ENCODE measurements at places on chromosomes 2 and 18.

DNA sequence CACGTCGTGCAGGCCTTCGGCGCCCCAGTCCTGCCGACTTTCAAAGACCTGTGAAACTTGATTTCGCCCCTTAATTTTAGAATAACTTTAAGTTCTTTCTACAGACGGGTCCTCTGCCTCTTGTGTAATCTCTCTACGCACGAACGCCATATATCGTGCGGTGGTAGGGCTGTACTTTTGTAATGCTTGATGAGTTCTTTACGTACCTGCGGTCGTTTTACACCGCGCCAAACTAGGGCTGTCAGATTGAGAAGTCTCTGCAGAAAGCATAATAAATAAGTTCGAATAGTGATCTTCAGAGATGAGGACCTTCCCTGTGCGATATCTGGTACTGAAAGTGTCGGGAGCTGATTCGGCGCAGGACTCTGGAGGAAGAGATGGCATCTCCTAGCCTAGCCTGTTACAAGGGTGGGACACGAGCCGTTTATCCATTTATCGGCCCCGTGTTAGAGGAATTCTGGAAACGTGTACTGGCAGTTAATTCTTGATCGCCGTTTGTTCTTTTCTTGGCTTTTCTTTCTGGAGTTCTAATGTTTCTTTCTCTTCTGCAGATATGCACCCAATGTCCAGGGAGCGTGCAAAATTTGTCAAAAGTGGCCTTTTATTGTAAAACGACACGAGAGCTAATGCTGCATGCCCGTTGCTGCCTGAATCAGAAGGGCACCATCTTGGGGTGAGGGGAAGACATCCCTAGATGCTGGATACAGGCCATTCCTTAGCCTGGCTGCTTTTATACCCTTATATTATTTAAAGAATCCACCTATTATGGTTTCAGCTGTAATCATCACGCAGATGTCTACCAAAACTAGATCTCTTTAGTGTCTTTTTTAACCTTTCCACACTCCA is 781 bp upstream of the SLC5A6 start:
- DNase-seq = peak; percentile 57

DNA sequence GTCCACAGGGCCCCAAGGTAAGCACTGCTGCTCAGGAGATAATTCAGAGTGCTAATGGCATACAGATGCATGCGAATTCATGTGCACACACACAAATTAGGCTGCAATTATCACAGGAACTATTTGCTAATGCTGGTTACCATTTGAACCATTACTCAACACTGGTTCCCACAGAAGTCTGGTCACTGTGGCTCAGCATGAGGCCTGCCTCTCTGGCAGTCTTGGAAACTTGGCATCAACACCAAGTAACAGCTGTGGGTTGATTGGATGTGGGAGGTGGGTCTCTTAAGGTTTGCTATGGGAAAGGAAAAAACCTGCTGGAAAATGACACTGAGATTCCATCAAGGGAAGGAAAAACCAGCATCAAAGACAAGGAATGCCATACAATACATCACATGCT is 105.0 kb downstream of the CELF4 start:
- no peak for DNase-seq

DNA sequence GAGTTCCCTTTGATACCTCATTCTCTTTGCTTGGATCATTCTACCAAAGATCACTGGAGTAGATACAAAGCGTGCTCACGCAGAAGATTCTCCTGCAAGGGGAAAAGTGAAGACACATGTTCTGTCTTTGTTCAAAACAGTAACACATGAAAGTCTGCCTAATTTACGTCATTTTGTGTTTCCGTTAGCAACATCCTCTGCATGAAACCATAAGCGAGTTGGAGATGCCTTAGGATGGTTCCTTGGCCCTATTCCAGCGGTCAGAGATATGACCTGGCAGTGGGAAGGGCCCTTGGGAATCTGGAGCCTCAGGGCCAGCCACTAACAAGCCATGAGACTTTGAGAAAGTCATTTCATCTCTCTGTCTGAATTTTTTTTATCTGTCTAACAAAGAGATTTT is 180.9 kb upstream of the TWIST2 start:
- no peak for DNase-seq

- DNase-seq = no peak
Observed at GRCh38 chr18:55484773-55485172, 103.2 kb downstream of the TCF4 start.

DNA sequence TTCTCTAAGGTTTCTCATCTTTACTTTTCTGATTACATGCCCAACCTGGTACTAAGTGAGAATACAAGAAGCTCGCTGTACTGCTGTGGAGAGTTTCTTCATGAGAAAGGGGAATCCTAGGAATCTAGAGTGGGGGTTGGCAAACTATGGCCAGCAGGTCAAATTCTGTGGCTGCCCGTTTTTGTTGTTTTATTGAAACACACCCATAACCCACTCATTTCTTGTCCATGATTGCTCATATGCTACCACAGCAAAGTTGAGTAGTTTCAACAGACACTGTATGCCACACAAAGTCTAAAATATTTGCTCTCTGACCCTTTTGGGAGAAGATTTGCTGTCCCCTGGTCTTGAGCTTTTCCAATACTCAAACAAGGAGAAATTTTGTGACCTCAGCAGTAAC is 58.8 kb downstream of the C2orf74 start:
- DNase-seq = no peak

DNA sequence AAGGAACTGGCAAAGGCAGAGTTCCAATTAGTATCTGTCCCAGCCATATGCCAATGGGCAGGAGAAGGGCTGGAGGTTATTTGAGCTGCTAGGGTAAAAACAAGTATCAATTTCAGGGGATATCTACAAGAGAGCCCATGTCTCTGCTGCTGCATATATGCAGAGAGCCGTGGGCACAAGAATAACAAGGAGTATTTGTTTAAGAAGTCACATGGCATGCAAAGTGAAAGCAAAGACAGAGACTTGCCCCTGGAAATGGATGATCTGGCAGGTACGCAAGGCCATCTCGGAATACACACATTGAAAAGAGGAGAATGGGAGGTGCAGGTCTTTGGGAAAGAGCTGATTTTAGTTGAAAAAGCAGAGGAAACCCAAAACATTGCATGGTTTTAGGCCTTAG is 170.6 kb downstream of the EVA1A start:
- no peak for DNase-seq

GRCh38 chr18:72122103-72122502 is 422.0 kb downstream of the CBLN2 start:
- DNase-seq = no peak

GRCh38 chr2:69545477-69545932 is 98.0 kb downstream of the AAK1 start:
- no peak for DNase-seq

- DNase-seq = no peak
Observed at GRCh38 chr2:169579044-169579443, 5.1 kb upstream of the PPIG start.

- no peak for DNase-seq
Observed at GRCh38 chr2:178449700-178450523, 1.1 kb downstream of the PRKRA start.

DNA sequence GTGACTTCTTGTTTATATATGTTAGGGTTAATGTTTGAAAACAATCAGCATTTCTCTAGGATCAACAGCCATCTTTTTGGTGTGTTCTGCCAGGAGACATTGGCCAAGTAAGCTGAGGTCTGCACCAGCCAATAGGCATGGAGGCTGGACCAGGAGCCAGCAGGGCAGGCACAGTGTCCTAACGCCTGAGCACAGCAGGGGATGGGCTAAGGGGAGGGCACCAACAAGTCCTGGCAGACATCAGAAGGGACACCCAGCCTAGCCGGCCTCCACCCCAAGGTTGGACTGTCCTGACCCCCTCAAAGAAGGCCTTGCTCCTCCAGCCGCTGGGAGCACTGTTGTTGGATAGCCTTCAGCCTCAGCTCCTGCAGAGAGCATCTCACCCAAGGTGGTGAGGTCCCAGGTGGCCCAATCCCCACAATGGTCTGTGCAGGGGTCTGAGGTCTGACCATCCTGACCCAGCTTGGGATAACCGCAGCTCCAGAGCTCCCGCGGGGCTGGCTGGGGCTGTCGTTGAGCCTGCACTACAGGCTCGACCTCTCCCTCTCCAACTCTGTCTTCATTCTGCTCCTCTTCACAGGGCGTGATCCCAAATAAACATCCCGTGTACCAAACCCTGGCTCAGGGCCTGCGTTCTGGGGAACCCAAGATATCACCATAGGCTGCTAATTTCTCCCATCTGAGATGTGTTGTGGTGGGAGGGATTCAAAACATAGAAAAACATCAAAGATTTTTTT is 8.1 kb downstream of the TEX44 start:
- no peak for DNase-seq

- no peak for DNase-seq
Observed at GRCh38 chr18:10100196-10100595, 186.4 kb downstream of the VAPA start.

DNA sequence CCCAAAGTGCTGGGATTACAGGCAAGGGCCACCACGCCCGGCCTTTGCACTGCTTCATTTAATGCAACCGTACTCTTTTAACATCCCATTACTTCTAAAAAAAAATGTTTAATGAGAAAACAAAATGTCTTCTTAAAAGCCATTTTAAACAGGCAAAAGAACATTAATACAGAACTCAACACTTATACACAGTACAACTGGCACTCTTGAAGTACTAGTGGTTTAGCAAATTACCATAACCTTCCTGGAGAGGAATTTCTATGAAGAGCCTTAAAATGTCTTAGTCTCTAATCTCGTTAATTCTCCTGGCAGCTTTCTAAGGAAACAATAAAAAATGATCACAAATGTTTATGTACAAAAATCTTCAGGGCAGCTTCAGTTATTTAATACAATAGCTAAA is 5.9 kb downstream of the IWS1 start:
- DNase-seq = no peak

DNA sequence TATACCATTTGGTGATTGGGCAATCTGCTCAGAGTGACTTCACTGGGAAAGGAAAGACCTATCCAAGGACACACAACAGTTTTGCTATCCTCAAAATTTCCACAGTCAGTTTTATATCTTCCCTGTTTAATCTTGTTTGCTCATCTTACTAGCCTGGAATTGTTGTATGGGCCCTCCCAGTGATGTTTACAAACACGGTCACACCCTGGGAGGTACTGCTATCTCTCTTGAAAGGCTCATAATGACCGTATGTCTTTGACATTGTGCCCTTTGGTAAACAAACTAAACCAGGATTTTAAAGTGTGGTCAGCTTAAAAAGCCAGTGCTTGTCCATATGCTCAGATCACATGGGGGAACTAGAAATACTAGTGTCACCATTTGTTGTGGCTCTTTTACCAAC is 277.0 kb downstream of the CDH2 start:
- no peak for DNase-seq

GRCh38 chr18:6428851-6429395 is 14.2 kb upstream of the L3MBTL4 start:
- no peak for DNase-seq

GRCh38 chr2:230130668-230131364 is 62.1 kb upstream of the SLC16A14 start:
- no peak for DNase-seq

DNA sequence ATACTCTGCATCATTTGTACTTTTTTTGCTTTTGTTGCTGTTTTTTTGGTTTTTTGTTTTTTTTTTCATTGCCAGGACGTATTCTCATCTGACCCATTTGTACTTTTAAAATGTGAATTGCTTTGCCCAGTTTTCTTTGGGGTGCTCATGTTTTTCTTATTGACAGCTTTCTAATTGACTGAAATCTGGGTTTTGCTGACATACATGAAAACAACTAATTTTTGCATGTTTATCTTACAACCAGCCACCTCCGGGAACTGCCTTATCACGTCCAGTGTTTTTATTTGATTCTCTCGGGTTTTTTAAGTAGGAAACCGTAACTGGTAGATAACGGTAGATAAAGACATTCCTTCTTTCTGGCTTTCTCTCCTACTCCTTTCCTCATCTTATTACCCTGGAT is 38.6 kb downstream of the SNORC start:
- DNase-seq = no peak

DNA sequence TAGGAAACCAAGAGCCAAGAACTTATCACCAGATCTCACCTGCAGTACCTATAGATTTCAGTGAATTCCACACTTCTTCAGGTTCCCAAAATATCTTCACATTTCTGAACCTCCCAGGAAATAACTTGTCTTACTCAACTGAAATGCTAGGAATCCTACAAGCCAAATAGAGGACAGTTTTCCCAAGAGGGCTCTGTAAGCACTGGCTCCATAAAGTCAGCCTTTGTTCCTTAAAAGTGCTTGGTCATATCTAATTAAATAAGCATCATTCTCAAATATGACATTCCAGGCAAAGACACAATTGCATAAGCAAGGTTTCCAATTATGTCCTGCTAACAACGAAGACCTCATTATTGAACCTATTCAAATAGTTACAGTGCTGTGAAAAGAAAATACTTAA is 154.6 kb upstream of the MGAT5 start:
- DNase-seq = no peak

- DNase-seq = no peak
Observed at GRCh38 chr2:158635961-158636601, 159.0 kb upstream of the DAPL1 start.

DNA sequence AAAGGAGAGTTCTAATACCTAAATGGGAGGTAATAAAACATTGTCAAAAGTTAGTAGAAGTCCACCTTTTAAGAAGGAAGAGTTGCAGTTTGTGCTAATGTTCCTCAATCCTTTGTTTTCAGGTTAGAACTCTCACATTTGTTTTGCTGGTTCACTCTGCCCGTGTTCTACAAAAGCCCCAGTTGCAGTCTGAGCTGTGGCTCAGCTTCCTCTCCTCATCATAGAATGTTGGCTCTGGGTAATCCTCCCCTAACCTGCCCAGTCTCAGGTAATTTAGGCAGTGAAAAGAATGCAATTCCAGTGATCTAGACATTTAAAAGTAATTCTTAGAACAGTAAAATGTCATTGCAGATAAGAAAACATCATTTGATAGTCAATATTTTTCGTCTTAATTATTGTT is 1410.4 kb upstream of the ZEB2 start:
- DNase-seq = no peak

GRCh38 chr2:45167920-45168629 is 158.8 kb upstream of the SIX2 start:
- DNase-seq = no peak

GRCh38 chr2:212991120-212991519 is 160.3 kb downstream of the IKZF2 start:
- DNase-seq = no peak

GRCh38 chr2:2707206-2707991 is 376.3 kb upstream of the MYT1L start:
- no peak for DNase-seq

- DNase-seq = no peak
Observed at GRCh38 chr18:40987581-40987980, 967.5 kb upstream of the PIK3C3 start.

- no peak for DNase-seq
Observed at GRCh38 chr18:22613788-22614187, 196.1 kb upstream of the CTAGE1 start.
